ENCODE measurements at places on chromosomes 7 and 10.

GRCh38 chr10:75430000-75430763, 1.2 kb upstream of the LRMDA start:
- DNase-seq, result no peak

GRCh38 chr7:48786951-48787350, 137.4 kb upstream of the CDC14C start:
- no peak for DNase-seq

DNA sequence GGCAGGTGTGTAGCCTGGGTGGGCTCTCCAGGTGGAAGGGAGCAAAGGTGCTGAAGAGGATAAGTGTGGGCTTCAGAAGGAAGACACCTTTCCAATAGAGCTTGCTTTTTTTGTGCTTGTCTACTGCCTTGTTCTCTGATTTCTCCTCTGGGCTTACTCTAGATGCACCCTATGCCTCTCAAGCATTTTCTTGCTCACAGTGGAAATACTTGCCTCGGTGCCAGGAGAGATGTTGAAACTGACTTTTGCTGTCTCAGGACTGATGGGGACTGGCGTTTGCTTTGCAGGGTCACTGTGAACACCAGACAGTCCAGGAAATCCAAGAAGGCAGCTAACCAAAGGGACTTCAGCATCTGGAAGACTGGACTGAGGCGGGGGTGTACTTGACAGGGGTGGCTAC, 187.9 kb downstream of the SNX10 start:
- no peak for DNase-seq

DNA sequence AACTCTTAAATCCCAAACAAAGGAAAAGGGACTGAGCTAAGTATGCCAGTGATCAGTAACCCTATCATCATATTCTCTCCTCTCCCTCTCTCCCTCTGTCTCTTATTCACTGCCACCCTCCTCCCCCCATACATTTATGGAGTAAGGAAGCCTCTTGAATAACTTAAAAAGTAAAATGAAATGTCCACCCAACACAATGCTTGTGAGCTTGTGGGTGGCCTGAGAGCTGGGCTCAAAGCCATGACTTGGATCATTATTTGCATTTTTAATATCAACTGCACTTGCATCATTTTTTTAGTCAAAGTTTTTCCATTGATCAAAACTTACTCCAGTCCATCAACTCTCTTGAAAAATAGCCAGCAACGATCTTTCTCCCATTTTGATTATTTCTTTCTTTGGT, 46.8 kb downstream of the FAM107B start:
- no peak for DNase-seq

DNA sequence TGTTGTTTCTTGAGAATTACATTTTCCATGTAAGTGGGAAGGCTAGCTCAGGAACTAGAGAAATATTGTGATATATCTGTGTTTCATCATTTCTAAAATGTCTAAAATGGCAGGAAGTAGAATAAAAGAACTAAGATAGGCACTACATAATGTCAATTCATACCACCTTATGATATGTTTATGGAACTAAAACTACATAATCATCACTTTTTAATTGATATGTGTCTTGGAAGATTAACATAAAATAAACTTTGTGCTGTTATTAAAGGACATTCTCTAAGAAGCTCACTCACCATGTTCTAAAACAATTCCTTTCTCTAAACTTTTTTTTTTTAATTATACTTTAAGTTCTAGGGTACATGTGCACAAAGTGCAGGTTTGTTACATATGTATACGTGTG, 83.5 kb upstream of the TAS2R16 start:
- DNase-seq, result no peak

DNA sequence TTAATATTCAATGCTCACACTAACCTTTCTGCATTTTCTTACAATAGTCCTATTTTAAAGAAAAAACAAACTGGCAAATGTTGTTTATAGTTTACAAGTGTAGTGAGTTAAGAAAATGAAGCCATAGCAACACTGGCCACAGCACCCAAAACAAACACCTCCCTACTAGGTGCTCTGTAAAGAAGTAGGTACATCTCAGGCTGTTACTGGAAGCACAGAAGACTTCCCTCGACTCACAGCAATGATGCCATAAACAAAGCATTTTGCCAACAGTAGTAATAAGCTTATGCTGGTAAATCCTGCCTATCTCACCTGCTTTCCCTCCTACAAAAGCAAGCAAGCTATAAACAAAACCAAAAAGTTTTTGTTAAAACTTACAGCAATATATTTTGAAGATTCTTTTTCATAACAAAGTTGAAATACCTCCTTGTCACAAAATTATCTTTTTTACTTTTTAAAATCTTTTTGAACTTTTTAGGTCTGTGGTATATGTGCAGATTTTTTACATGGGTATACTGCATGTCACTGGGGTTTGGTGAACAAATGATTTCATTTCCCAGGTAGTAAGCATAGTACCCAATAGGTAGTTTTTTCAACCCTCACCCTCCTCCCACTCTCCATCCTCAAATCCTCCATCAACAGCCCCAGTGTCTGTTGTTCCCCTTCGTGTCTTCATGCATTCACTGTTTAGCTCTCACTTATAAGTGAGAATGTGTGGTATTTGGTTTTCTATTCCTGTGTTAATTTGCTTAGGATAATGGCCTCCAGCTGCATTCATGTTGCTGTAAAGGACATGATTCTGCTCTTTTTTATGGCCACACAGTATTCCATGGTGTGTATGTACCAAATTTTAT, 28.4 kb downstream of the COA1 start:
- DNase-seq, result no peak

DNA sequence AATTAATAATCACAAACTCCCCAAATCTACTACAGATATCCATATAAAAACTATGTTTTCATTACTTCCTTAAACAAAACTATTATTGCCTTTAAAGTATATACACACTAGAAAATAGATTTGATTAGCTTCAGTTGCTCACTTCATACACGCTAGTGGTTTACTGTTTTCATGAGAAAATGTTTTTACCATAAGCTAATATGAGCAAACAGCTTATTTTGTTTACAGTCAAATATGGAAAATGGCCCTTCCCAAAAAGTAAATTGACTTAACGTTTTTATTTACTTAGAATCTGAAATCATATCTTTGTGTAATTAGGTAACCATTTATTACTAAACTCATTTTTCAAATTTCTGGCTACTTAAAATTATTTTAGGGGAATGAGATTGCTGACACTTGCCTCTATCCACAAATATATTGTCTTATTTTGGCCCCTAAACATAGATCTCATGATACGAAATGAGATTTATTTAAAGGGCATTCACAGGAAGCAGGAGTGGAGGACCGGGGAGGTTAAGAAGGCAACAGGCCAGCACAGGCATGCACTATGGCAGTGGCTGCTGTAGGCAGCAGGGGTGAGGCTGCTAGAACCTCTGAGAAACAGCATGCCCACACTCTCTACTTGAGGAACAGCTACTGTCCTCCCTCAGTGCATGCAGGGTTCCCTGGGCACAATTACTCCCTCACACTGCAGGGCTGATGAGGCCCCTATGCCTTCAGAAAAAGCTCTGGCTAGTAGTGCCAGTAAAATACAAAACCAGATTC, 29.6 kb upstream of the SOSTDC1 start:
- no peak for DNase-seq

GRCh38 chr7:121545418-121545817, 149.3 kb upstream of the FAM3C start:
- DNase-seq, result no peak

GRCh38 chr7:94324380-94325121, 70.1 kb upstream of the COL1A2 start:
- no peak for DNase-seq

DNA sequence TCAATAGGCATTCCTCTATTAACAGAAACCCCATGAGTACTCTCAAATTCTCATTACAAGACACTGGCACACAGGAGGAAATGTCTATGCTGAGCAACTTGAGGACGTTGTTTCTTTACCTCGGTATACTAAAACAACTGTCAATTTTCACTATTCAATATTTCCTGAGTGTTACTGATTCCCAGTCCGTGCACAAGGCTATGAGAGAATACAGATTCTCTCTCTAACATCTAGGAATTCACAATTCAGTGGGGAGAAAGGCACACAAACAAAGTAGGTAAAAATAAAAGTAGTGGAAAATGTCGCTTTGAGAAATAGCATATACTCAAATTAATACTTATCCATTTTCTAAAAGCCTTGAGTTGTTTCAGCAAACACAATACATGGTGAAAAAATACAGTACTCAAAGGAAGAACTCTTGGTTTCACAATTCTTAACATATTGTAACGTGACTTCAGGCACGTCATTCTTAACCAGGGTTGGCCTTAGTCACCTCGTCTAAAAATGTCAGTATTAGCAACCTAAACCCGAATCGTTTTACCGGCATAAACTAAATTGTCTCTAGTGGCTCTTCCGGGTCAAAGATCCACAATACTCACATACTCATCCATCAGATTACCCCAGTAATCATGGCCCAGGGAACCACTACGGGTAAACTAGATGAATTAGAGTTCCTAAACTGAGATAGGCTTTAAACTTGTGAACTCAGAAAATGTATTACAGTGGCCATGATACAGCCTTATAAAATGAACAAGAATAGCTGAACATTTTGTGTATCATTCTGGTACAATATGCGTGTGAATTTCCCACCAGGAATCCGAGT, 1.5 kb downstream of the IPMK start:
- DNase-seq, result peak; percentile 17

DNA sequence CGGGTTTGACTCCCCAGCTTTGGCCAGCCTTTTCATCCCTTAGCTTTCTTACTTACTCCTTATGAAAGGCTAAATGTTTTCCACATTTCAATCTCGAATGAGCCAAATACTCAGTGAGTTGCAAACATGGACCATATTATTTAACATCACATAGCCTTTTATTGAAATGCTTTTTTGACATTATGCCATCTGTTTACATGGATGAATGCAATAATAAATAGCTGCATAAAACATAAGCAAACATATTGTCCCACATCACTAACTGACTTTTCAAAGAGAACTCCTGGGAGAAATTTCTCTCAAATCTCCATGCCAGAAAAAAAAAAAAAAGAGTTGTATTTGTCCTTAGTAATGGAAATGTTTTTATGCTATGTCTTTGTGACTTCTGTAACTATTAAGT, 134.9 kb downstream of the LSMEM1 start:
- DNase-seq, result no peak

Measured in activated naive CD8-positive, alpha-beta T cell treated with anti-CD3 and anti-CD28 coated beads for 36 hours (primary cell).